ENCODE measurements at places on chromosomes 2 and 18.

GRCh38 chr2:180359522-180360282 is 352.6 kb upstream of the CWC22 start:
- DNase-seq, result peak; percentile 65

DNA sequence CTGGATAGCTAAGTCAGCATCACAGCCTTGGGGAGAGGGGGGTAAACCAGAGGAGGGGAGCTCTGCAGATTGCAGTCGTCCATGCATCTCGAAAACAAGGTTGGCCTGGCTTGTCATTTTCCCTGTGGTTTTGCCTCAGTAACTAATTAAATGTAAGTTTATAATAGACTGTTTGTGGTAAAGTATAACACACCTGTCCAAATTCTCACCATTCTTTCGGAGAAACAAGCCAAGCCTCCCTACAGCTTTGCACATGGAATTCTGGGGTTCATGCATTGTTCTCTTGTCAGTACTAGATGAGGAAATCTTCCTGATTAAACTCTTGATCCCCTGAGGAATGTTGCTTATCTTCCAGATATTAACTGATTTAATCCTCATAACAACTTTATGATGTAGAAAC is 1065.2 kb upstream of the FAM98A start:
- no peak for DNase-seq

DNA sequence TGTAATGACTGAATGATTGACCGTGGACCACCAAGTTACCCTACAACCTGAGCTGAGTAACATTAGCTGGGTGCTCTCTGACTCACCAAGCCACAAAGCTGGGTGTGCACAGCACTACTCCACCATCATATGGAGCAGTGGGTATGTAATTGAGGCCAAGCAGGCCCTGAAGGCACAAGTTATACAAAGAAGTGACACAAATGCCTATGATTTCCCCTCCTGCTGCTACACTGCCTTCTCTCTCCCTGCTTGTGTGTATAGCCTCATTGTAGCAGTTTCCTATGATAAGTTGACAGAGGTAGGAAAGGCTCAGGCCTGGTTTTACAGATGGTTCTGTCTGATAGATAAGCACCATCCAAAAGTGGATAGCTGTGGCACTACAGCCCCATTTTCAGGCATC is 1327.2 kb upstream of the DDX18 start:
- no peak for DNase-seq

- no peak for DNase-seq
These were observed 194.0 kb downstream of the LRATD1 start for GRCh38 chr2:14826518-14826917.

DNA sequence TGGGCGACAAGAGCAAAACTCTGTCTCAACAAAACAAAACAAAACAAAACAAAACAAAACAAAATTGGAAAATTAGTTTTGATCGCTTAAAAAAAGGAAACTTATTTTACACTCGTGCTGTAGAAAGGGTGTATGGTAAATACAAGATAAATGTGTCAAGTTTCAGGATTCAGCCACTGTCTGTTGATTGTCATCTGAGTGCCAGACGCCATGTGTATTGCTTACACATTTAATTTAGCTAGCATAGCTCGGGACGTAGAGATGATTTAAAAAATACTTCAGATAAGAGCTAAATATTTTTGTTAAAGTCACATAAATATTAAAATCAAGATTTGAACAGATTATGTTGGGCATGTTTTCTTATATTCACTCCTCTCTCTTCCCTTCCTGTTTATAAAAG is 568.1 kb upstream of the ZNF804A start:
- no peak for DNase-seq

GRCh38 chr18:57087644-57088376 is 59.1 kb upstream of the BOD1L2 start:
- DNase-seq, result no peak

DNA sequence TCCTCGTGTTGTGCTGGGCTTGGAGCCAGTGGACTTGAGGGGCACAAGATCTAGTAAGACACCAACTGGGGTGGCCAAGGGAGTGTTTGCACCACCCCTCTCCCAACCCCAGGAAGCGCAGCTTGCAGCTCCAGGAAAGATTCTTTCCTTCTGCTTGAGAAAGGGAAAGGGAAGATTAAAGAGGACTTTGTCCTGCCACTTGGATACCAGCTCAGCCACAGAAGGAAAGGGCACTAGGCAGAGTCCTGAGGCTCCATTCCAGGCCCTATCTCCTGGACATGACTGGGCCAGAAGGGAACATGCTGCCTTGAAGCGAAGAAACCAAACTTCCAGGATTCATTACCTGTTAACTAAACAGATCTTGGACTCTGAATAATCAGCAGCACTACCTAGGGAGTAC is 44.9 kb upstream of the UGP2 start:
- no peak for DNase-seq

- peak; percentile 9 for DNase-seq
These were observed 150.7 kb upstream of the DLX2 start for GRCh38 chr2:172253190-172254052.

DNA sequence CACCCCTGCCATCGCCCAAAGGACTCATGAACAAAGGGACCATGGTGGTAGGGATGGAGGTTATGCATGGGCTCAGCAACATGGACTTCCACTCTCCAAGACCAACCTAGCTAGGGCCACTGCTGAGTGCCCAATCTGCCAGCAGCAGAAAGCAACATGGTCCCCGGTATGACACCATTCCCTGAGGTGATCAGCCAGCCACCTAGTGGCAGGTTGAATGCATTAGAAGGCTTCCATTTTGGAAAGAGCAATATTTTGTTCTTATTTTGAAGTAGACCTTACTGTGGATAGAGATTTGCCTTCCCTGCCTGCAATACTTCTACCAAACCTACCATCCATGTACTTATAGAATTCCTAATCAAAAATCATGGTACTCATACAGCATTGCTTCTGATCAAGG is 99.8 kb downstream of the METTL4 start:
- DNase-seq, result peak; percentile 21

DNA sequence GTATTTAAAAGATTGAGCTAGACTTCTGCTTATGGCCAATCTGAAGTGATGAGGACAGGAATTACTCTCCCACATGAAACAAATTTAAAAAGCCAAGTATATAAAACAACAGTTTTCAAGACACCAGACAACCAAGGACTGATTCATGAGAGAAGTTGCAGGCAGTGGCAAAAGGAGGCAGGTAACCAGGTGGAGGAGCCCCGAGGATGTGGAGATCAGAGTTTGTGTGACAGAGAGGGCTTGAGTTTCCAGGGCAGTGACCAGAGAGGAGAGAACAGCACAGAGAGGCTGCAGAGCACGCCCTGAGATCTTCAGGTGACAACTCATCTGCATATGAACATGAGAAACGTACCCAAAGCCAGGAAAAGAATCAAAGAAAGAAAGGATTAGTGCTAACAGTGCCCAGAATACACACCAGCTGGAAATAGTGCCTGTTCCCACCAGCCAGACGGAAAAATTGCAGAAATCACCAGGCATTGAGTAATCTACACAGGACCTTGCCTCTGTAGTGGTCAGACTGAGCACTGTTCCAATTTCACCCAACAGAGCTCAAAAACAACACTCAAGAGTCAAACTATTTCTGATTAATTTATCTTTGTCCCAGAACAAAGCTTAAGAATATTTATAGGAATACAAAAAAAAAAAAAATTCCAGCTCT is 173.1 kb downstream of the SEPTIN10 start:
- DNase-seq, result no peak

- no peak for DNase-seq
These were observed 190.4 kb downstream of the BABAM2 start for GRCh38 chr2:28080911-28081310.

DNA sequence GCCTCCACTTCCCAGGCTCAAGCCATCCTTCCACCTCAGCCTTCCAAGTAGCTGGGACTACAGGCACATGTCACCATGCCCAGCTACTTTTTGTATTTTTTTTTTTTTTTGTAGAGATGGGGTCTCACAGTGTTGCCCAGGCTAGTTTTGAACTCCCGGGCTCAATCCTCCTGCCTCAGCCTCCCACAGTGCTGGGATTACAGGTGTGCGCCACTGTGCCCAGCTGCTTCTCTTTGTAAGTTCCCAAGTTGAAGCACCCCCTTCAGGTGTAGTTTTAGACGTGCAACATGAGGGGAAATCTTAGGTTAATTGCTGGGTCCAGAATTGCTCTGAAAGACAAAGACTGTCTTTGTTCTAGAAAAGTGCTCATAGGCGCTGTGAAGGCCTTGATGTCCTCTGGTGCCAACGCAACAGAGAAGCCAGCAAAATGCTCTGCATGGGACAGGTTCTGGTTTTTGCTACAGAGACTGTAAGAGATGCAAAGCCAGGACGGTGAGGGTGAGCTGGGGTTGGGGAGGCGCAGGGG is 46.6 kb downstream of the RRM2 start:
- no peak for DNase-seq

- peak; percentile 83 for DNase-seq
These were observed at the start of gene SPDYA for GRCh38 chr2:28810384-28811285. Gene SPDYA, plus strand, starts transcription at chr2:28810834. Its CDS starts 5,181 bp downstream, at chr2:28816015.

GRCh38 chr2:24708537-24709152 is 84.5 kb downstream of the PTRHD1 start:
- no peak for DNase-seq

GRCh38 chr2:200687922-200688920 is 102.4 kb downstream of the AOX1 start:
- DNase-seq, result no peak

DNA sequence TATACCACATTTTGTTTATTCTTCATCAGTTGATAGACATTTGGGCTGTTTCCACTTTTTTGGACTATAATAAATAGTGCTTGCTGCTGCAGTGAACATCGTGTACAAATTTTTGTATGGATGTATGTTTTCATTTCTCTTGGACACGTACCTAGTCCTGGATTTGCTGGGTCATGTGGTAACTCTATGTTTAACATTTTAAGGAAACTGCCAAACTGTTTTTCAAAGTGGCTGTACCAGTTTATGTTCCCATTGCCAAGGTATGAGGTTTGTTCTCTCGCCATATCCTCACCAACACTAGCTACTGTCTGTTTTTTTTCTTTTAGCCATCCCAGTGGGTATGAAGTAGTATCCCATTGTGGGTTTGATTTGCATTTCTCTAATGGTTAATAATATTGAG is 42.5 kb downstream of the GREB1L start:
- no peak for DNase-seq

DNA sequence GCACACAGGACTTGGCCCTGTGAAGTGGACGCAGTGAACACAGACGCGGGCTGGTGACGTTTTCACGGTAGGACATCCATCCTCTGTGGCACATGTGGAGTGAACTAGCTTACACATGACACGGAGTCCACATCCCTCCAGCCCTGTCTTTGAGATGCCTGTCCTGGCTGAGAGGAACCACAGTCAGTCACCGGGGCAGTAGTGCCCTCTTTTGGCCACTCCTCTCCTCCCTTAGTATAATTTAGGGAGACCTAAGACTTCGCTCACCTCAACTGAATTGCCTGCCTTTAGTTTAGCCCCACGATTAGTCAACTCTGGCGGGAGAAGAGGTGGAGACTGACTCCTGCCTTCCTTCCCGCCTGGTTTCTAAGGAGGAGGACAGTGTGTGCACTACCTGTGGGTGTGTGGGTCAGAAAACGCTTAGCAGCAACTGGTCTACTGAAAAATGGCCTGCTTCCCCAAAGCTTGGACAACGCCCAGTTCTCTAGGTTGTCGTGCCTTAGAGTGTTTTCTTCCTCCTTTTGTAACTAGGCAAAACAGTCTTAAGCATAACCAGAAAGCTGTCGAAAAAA is 70.6 kb downstream of the MBP start:
- peak; percentile 87 for DNase-seq

- no peak for DNase-seq
These were observed 130.5 kb downstream of the PXDN start for GRCh38 chr2:1613731-1614354.

DNA sequence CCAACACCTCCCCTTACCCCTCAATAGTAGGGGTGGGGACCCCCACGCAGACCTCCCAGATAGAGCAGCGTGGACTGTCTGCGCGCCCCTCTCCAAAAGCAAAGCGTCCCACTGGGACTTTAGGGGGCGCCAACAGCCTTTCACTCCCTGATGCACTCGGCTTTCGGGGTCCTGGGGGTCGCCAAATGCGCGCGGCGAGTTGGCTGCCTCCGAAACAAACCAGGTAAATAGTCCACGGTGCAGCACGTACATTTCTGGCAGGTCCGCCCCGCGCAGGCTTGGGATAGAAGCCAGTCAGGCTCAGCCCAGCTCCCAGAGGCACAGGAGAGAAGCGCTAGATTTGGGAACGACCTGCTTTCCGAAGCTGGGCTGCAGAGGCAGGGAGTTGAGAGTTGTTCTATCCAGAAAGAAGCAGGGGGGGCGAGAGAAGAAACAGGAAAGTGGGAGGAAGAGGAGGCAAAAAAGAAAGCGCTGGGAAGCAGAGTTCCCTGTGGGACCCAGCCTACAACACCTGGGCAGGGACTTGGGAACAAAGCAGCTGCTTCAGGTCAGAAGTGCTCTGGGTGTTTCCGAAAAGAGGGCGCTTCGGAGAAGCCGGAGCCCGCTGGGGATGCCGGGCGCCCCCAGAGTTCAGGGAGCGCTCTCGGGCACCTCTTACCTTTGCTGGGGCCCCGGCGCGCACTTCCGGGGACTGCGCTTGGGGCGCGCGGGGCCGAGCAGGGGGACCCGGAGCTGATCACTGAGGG is 544 bp downstream of the EVA1A start:
- DNase-seq, result peak; percentile 26

GRCh38 chr2:230986520-230987136 is 9.3 kb upstream of the SPATA3 start:
- peak; percentile 64 for DNase-seq

GRCh38 chr2:11553661-11554398 is 20.0 kb downstream of the GREB1 start:
- no peak for DNase-seq

DNA sequence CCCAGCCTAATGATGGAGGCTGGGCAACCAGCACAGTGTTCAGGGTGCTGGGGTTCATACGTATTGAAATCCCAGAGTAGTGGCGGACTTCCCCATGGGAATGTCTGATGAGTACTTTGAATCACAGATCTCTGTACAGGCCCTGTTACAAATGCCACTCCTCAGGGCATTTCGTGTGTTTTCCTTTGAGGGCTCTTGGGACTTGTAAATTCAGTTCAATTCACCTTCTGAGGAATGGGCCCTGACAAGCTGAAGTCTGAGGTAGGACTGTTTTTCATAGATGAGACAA is 288 bp upstream of the RDH14 start:
- DNase-seq, result no peak

DNA sequence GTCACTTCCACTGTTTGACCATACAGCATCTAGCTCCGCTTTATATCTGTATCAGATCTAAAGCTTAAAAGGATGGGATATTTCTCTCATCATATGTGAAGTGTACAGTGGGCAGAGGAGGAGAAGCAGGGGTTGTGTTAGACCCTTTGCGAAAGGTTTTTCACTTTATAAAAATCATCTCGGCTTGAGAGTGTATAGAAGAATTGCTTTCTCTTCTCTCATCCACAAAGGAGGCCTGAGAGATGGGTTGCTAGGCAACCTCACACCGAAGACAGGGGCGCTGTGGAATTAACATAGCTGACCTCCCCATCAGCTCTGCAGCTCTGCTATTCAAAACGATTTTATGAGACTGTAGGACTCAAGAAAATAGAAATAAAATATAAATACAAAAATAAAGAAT is 70.2 kb upstream of the GALNT3 start:
- DNase-seq, result no peak

- no peak for DNase-seq
These were observed 61.4 kb downstream of the SMAD7 start for GRCh38 chr18:48889115-48889941.
